ENCODE measurements at places on chromosomes 13 and 19.

- no peak for DNase-seq
Measured at GRCh38 chr13:73228546-73228945, 169.7 kb downstream of the KLF5 start.

DNA sequence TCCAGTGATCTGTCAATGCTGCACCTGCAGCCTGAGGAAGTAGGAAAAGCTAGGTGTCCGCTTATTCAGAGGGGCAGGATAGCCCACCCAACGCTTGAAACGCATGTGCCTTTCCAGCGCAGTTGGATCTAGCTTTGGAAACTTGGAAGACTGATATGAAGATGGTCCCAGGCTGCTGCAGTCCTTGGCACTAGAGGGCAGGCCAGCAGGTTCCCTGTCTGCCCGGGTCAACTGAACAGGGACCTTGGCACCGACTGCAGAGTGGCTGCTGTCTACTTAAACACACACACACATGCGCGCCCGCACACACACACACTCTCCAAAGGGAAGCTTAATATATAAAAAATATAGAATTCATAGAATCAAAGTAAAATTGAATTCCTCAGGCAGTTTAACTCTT is 100.0 kb downstream of the TSHZ3 start:
- DNase-seq = no peak

GRCh38 chr19:55206664-55207500 is 2.4 kb downstream of the PTPRH start:
- peak; percentile 44 for DNase-seq

- DNase-seq = no peak
Measured at GRCh38 chr13:106681536-106681935, 113.6 kb upstream of the ARGLU1 start.

DNA sequence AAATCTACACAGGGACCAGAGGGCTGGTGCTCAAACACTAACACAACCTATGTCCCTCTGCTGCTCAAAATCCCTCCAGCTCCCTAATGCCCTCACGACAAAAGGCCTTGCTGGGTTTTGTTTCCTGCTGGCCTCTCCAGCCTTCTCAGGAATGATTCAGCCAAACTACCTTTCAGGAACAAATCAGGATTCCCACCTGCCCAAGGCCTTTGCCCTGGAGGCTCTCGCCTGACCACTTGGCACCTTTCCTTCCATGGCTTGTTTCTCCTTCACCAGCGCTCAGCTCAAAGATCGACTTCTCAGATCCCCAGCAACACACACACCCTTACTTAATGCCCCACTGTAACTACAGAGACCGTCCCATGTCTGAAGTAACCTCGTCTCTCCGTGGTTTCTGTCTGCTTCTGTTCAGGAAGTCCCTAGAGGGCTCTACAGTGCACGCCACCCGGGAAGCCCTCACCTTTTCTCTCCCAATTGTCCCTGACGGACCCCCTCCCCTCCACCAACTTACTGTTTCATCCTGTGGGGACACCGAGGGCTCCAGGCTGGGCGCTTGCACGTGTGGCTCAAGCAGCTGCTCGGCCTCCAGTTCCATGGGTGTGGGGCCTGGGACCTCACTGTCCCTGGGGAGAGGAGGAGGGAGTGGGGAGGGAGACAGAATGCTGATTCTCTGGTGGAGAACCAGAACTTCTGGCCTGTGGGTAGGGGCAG is 3.2 kb upstream of the SIX5 start:
- DNase-seq = no peak

GRCh38 chr13:112983428-112984196 is 14.6 kb downstream of the MCF2L start:
- DNase-seq = no peak

- no peak for DNase-seq
Measured at GRCh38 chr13:91580749-91581148, 182.3 kb downstream of the GPC5 start.

DNA sequence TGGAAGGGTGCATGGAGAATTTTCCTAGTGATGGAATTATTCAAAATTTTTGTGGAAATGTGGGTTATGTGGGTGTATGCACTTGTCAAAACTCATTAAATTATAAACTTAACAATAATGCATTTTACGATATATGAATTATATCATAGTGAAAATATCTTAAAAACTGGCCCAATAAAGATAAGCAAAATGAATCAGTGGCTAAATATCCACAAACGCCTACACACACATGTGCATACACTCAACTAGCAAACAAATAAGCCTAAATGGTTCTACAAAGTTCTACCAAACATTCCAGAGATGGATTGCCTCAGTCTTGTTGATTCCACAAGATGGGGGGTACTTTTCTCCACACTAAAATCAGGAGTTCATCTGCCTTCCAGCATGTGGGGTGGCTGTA is 349.5 kb downstream of the TSHZ3 start:
- DNase-seq = no peak

- no peak for DNase-seq
Measured at GRCh38 chr19:6092329-6093286, 17.7 kb downstream of the RFX2 start.

DNA sequence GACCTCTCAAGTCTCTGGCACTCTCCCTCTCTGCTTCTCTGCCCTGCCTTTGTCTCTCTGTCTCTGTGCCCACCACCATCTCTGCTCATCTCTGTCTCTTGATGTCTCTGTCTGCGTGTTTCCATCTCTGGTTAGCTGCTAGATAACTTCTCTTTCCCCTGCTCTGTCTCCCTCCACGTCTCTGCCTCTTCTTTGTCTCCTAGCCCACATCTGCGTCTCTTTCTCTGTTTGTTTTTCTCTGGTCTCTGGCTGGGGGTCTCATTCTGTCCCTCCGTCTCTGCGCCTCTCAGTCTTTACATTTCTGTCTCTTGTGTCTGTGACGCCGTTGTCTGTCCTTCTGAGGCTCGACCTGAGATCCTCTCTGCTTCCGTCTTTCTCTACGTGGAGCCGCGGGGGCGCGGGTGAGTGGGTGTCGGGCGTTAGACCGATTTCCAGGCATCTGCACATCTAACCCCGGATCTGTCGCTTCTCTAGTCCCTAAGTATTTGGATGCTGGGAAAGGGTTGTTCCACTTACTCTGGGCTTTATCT is 386 bp downstream of the GIPR start:
- DNase-seq = no peak

GRCh38 chr13:28557725-28558520 is 63.0 kb upstream of the FLT1 start:
- no peak for DNase-seq

- no peak for DNase-seq
Measured at GRCh38 chr13:77918391-77919245, at the start of gene EDNRB. Gene EDNRB (minus strand): TSS chr13:77918831. CDS start chr13:77918573, 258 bp downstream.

DNA sequence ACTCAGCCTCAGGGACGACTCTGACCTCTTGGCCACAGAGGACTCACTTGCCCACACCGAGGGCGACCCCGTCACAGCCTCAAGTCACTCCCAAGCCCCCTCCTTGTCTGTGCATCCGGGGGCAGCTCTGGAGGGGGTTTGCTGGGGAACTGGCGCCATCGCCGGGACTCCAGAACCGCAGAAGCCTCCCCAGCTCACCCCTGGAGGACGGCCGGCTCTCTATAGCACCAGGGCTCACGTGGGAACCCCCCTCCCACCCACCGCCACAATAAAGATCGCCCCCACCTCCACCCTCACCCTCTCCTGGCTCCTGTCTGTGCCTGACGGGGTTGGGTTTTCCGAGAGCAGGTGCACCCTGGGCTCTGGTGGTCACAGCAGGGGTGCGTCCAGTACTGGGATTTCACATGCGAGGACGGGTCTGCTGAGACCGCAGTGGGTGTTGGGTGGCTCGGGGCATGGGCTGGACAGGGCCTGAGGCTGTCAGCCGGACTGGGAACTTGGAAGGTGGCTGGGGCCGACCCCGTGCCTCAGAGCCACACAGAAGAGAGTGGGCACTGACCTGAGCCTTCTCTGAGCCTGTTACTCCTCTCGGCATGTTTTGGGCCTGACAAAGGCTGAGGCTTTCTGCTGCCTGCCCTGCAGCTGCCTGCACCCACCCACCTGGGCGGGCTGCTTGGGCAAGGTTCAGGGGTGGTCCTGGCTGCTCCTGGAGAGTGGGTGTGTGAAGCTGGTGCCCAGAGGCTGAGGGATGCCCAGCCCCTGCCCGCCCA is 6.3 kb upstream of the HCN2 start:
- DNase-seq = no peak

DNA sequence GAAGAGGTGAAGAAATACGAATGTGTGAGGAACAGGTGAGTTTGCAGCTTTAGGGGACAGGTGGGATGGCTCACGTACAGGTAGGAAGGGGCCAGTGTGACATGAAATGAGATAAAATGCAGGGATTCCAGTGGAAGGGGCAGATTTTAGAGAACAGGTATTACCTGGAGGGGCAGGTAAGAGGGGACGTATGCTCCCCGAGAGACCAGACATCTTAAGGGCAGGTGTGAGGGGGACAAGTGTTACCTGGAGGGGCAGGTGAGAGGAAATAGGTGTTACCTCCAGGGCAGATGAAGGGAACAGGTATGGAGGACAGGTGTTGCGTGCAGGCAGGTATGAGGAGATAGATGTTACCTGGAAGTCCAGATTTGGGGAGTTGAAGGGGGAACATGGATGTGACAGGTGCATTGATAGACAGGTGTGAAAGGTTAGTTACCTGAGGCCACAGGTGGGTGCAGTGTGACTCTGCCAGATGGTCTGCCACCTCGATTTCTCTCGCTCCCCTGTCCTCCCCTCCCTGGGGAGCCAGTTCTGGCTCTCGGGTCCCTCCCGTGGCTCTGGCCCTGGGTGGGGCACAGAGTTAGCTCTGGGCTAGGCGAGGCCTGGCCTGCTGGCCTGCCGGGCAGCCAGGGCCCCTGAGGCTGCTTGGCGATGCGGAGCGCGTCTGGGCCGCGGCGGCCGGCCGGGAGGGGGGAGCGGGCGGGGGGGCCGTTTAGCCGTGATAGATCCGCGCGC is 2.1 kb downstream of the ERFL start:
- DNase-seq = no peak

- DNase-seq = no peak
Measured at GRCh38 chr19:30362156-30362754, 9.9 kb upstream of the ZNF536 start.

- DNase-seq = no peak
Measured at GRCh38 chr13:114256547-114256946, 21.9 kb downstream of the CDC16 start.

DNA sequence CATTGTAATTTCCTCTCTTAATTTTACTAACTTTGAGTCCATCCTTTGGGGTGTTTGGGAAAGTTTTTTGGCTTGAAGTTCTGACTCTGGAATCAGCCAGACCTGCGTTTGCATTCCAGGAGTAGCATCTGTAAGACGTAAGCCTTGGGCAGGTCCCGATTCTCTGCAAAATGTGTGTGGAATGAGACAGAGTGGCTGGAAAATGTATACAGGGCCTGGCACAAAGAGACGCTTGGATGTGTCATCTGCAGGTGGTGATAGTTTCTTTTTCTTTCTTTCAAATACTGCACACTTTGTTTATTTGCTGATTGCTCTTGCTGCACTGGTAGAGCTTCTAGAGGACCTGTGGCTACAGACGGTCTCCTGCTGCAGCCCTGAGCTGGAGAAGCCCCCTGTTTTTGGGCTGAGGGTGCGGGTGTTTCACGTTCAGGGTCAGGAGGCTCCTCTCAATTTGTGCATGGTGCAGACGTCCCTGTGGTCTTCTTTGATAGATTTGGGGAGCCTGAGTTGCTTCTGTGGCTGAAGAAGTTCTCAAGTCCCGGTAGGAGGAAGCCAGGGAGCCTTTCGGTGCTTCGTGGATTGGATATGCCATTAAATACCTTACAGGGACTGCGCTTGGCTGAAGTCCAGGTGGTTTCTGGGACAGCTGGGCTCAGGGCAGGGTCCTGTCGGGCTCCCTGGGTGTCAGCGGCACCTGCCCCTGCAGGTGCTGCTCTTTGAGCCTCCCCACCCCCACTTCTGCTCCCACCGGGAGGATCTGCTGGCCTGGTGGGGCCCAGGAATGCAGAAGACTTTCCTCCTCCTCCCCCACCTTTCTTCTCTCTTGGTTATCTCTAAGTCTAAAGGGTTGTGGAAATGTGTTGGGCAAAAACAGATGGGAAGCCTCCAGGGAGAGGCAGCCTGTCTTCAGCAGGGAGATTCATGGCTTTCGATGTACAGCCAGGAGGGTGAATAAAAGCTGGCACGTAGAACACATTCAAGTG is 44.0 kb upstream of the GAS6 start:
- no peak for DNase-seq

GRCh38 chr19:42563352-42564210 is 31.1 kb downstream of the CEACAM8 start:
- no peak for DNase-seq

GRCh38 chr13:113658836-113659235 is 838 bp upstream of the ATP4B start:
- no peak for DNase-seq

- no peak for DNase-seq
Measured at GRCh38 chr19:28196961-28197360, 1016.0 kb downstream of the UQCRFS1 start.

DNA sequence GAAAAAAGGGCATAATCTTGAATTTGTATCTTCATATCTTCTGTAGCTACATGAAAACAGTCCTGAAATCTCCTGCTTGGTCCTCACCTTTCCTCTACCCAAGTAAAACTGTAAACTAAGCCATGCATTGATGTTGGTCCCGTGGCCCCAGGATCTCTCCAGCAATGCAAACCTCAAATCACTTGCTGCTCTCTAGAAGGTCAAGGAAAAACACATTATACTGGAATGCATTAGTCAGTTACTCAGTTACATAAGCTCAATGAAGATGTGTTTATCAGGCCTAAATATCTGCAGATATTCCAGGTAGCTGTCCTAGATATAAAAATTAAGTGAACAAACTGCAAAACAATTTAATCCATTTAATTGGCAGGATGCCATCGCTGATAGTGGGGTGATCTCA is 261.8 kb downstream of the ABCC4 start:
- no peak for DNase-seq

- DNase-seq = no peak
Measured at GRCh38 chr19:15701757-15702533, 25.9 kb upstream of the OR10H2 start.

GRCh38 chr13:34571716-34572115 is 370.4 kb upstream of the NBEA start:
- no peak for DNase-seq

- no peak for DNase-seq
Measured at GRCh38 chr13:25179011-25179410, 6.9 kb upstream of the AMER2 start.

DNA sequence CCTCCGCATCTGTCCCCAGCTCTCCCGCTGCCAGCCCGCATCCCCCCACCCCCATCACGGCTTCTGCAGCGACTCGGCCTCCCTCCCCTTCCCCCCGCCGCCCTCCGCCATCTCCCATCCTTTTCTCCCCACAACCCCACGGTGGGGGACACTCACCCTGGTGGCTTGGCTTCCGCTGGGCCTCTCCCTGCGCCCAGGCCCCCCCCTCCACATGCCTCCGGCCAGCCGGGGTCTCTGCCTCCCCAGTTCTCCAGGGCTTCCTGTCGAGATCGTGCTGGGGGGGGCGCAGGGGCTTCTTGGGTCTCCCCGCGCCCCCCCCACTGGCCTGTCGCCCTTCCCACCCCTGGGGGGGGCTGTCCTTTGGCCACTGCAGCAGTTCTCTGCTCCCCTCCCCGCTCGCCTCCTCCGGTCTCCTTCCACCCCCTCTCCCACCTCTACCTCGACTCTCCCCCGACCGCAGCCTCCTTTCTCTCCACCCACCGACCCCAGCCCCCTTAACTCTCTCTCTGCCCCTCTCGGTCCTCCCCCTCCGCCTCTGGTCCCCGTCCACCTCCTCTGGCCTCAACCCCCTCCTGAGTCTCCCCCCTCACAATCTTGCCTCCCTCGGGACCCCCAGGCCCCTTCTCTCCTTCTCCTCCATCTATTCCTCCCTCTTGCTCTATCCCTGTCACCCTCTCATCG is 17.1 kb downstream of the LRRC4B start:
- DNase-seq = no peak

All from stimulated activated CD4-positive, alpha-beta T cell treated with anti-CD3 and anti-CD28 coated beads, Interleukin-2, amount 100 ng/mL, for 48 hours (primary cell).